ENCODE measurements at places on chromosomes 1 and 21. TPM values are rescaled to one million over a fixed set of nuclear protein-coding genes. Genes with fewer than 3 reads are reported as not detected.

MX1 gene
- 6.3 TPM for total RNA-seq

AVPR1B gene
- total RNA-seq, result not detected

RXFP4 gene
- total RNA-seq, result not detected

KRTAP26-1 gene
- total RNA-seq, result not detected

ZNF593 gene
- 41.5 TPM for total RNA-seq

LORICRIN gene
- total RNA-seq, result not detected

TTC34 gene
- total RNA-seq, result 0.12 TPM

ENAH gene
- total RNA-seq, result 155 TPM

GBP7 gene
- total RNA-seq, result not detected

SAMSN1 gene
- not detected for total RNA-seq

ASB17 gene
- total RNA-seq, result not detected

OLIG2 gene
- not detected for total RNA-seq

TOR1AIP2 gene
- total RNA-seq, result 36.9 TPM

LIN28A gene
- 0.08 TPM for total RNA-seq

C1QA gene
- not detected for total RNA-seq

PLA2G2C gene
- not detected for total RNA-seq

RAB7B gene
- total RNA-seq, result 4.7 TPM

CYP4A22 gene
- not detected for total RNA-seq

MYOCOS gene
- under 0.01 TPM for total RNA-seq

ACOT7 gene
- 77.3 TPM for total RNA-seq

KCNE2 gene
- total RNA-seq, result not detected

DYNLT4 gene
- total RNA-seq, result 0.45 TPM

FCER1G gene
- 0.23 TPM for total RNA-seq

SPRR2B gene
- not detected for total RNA-seq

FOXO6 gene
- not detected for total RNA-seq

RGS5 gene
- total RNA-seq, result 1.9 TPM

SOD1 gene
- total RNA-seq, result 619 TPM

Measured in smooth muscle cell of the coronary artery (primary cell).